ENCODE measurements at places on chromosomes 5 and 9. TPM values are rescaled to one million over a fixed set of nuclear protein-coding genes. Genes with fewer than 3 reads are reported as not detected.
A peak's percentile ranks its signal among the peaks of the same experiment; 100 is the strongest.

RUSC2 gene
- total RNA-seq, result 27.4 TPM

PTTG1 gene
- total RNA-seq, result 5.7 TPM

LCN6 gene
- total RNA-seq, result not detected

TRIP13 gene
- total RNA-seq, result 1.3 TPM

GRCh38 chr5:58294598-58295305 is 165.1 kb downstream of the PLK2 start:
- no peak for DNase-seq
- no peaks in the 10 kb centered on the region for H3K36me3 ChIP-seq
- no peaks in the 10 kb centered on the region for H3K4me1 ChIP-seq
- no peak overlapping the region for H3K4me3 ChIP-seq
- H3K27ac ChIP-seq, result no peak overlapping the region

DNA sequence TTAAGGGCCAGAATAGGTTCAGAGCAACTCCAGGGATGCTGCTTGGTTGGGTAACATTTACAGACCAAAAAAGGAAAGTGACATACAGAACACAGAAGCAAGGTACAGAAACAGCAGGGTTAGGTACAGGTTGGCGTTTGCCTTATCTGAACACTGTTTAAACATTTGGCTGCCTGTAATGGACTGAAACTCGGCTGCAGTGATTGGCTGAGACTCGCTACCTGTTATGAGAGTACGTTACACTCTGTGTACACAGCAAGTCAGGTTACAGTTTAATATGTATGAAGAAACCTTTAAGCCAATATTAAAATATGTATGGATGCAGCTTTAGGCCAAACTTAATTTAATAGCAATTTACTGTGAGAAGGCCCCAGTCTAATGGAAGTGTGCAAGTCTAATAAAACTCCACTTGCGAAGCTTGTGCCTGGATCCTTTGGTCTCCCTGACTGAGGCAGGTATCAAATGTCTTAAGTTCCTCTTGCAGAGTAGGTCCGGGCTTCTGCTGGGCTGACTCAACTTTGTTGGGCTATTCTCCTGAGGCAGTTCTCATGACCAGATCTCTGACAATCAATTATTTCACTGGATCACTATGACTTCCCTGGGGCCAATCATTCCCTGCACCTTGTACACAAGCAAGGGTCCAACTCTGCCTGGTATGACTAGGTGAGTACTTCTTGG is 204.9 kb downstream of the ZNF462 start:
- no peak overlapping the region for H3K27ac ChIP-seq
- no peaks in the 10 kb centered on the region for H3K36me3 ChIP-seq
- no peaks in the 10 kb centered on the region for H3K27me3 ChIP-seq
- H3K4me1 ChIP-seq, result peaks cover 19% of the 10 kb centered on the region
- H3K4me3 ChIP-seq, result no peak overlapping the region

DNA sequence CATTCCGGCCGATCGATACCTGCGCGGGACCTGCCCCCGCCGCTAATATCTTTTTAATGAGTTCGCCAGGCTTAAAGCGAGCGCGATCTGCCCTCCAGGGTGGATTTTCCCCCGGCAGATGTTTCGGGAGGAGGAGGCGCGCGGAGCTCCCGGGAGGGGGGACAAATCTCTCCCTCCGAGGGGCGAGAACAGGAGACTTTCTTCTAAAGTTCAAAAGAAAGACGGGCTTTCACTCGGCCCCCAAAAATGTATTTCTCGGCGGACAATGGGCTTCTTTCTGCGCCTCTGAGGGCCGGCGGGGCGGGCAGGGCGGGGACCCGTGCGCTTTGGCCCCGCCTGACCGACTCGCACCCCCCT is 4.1 kb upstream of the PRDM12 start:
- H3K27me3 ChIP-seq, result peaks cover 4% of the 10 kb centered on the region
- no peaks in the 10 kb centered on the region for H3K36me3 ChIP-seq
- H3K27ac ChIP-seq, result no peak overlapping the region
- peak overlapping the region; percentile 5 for H3K4me3 ChIP-seq

DNA sequence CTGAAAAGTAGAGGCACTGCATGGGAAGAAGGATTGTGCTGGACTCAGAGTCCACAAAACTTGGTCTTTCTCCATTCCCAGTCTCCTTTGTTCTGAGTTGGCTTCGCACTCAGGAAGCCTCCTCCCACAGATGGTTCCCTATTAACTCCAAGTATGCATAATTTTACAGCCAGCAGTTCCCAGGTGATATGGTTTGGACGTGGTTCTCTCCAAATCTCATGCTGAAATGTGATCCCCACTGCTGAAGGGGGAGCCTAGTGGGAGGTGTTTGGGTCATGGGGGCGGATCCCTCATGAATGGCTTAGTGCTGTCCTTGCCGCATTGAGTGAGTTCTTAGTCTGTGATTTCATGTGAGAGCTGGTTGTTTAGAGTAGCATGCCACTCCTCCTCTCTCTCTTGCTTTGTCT is 86.6 kb downstream of the FEM1C start:
- no peaks in the 10 kb centered on the region for H3K36me3 ChIP-seq
- peak; percentile 89 for DNase-seq
- no peak overlapping the region for H3K4me3 ChIP-seq
- peak overlapping the region; percentile 93 for H3K27ac ChIP-seq
- H3K27me3 ChIP-seq, result no peaks in the 10 kb centered on the region
- H3K4me1 ChIP-seq, result peaks cover 54% of the 10 kb centered on the region

DNA sequence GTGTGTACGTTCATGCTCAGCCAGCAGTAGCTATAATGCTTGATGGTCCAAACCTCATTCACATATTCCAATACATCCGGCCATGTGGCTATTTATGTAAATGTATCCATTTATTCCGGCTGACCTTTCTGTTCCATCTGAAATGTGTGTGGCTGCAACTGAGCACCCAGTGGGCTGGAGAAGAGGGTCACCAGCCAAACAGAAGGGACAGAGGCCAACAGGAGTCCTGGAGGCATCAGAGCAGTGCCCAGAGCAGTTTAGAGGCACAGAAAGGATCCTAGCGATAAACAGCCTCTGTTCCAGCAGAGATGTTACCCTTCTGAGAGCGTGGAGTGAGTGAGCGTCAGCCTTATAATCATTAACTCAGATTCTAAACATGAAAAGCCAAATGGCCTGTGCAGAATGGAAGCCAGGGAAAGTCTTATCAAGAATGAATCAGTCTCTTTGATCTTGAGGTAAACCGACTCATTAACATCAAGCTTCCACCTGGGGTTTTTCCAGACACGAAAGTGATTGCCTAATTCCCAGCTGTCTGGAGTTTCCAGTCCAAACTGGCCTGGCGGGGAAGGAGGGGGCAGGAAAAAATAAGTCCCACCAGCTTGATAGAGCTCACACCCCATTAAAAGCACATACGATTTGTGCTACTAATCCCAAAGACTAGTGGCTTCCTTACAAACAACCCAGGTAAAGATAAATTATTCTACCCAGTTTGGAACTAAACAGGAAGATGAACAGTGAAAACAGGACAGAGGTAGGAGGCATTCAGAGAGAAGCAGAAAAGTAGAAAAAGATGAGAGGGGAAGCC is 55.7 kb downstream of the SUSD1 start:
- no peaks in the 10 kb centered on the region for H3K27me3 ChIP-seq
- DNase-seq, result peak; percentile 93
- peak overlapping the region; percentile 73 for H3K27ac ChIP-seq
- H3K4me3 ChIP-seq, result no peak overlapping the region
- H3K36me3 ChIP-seq, result no peaks in the 10 kb centered on the region
- peaks cover 30% of the 10 kb centered on the region for H3K4me1 ChIP-seq
